ENCODE measurements at places on chromosomes 13 and 19. TPM values are rescaled to one million over a fixed set of nuclear protein-coding genes. Genes with fewer than 3 reads are reported as not detected.

Gene KASH5
- not detected for total RNA-seq

Gene ZNF177
- 3.9 TPM for total RNA-seq

Gene NMRK2
- total RNA-seq = 32.9 TPM

Gene FUT6
- 0.42 TPM for total RNA-seq

Gene IZUMO1
- not detected for total RNA-seq

DNA sequence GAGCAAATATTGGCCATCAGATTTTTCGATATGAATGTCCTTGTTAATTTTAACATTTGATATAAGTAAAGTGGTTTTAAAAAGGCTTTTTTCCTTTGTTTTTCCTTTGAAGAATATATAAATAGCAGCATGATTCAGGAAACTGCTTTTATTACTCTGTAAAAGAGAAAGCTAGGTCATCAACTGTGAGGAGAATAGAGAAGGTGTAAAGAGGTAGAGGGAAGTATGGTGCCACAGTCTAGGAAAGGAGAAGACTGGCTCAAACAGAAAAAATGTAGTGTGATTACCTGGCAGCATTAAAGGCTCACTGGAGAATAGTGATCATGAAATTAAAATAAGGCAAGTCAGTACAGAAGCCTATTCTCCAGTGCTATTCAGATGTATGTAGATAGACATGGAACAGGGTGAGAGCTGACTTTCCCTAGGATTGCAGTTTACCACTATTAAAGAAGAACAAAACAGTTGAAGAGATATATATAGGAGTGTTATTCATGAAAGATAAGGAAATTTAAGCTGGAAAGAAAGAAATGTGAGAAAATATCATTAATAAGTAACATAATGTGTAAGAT, 1115.9 kb upstream of the PCDH9 start:
- H3K27me3 ChIP-seq = no peaks in the 10 kb centered on the region
- no peaks in the 10 kb centered on the region for H3K36me3 ChIP-seq
- no peak overlapping the region for H3K4me3 ChIP-seq
- no peak for DNase-seq
- no peak overlapping the region for H3K27ac ChIP-seq

DNA sequence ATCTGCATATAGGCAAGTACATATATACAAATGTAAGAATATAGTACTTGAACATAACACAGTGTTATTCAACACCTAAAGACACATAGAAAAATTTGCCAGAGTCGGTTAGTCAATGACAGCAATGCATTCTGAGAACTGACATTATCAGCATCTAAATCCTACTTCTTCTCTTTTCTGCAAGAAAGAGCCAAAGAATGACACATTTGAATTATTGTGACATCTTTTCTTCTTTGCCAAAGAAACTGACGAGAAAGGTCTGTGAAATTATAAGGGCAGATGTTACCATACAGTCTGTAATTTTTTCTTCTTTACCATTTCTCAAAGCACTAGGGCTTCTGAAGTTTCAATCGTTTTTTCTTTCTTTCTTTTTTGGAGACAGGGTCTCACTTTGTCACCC, 350.9 kb upstream of the NBEA start:
- H3K4me3 ChIP-seq = no peak overlapping the region
- no peaks in the 10 kb centered on the region for H3K4me1 ChIP-seq
- peak; percentile 12 for DNase-seq

GRCh38 chr13:75256922-75257321, 225.0 kb downstream of the TBC1D4 start:
- DNase-seq = no peak
- H3K4me1 ChIP-seq = no peaks in the 10 kb centered on the region
- no peaks in the 10 kb centered on the region for H3K36me3 ChIP-seq
- H3K27ac ChIP-seq = no peak overlapping the region
- no peak overlapping the region for H3K4me3 ChIP-seq
- no peaks in the 10 kb centered on the region for H3K27me3 ChIP-seq

DNA sequence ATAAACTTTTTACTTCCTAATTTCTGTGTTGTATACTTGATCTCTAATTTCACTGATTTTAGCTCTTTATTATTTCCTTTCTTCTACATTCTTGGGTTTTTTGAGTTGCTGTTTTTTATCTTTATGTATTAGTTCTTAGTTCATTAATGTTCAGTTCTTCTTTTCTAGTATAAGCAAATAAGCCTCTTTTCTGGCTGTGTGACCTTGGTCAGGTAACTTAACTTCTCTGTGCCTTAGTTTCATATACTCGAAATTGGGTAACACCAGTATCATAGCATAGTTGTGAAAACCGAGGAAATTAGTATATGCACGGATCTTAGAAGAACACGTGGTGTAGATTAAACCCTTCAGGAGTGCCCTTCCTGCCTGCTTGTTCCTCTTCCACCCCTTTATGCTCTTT, 130.2 kb upstream of the C1QTNF9B start:
- no peaks in the 10 kb centered on the region for H3K4me1 ChIP-seq
- no peak overlapping the region for H3K4me3 ChIP-seq
- no peaks in the 10 kb centered on the region for H3K36me3 ChIP-seq
- H3K27me3 ChIP-seq = no peaks in the 10 kb centered on the region
- no peak for DNase-seq
- no peak overlapping the region for H3K27ac ChIP-seq

DNA sequence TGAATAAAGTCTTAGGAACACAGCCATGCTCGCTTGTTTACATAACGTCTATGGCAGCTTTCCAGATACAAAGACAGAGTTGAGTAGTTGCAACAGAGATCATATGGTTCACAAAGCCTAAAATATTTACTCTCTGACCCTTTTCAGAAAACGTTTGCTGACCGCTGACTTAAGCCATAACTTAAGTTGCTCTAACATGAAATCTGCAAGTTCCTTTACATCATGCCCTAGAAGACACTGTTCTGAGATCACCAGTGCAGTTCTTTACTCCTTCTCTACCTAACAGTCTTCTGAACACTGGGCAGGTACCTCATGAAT, 166.4 kb downstream of the DCLK1 start:
- no peak overlapping the region for H3K27ac ChIP-seq
- H3K27me3 ChIP-seq = no peaks in the 10 kb centered on the region
- H3K4me1 ChIP-seq = no peaks in the 10 kb centered on the region
- H3K36me3 ChIP-seq = no peaks in the 10 kb centered on the region
- peak; percentile 76 for DNase-seq

- H3K27me3 ChIP-seq = no peaks in the 10 kb centered on the region
- peak; percentile 88 for DNase-seq
- H3K27ac ChIP-seq = no peak overlapping the region
- H3K4me3 ChIP-seq = no peak overlapping the region
These were observed 413.9 kb downstream of the COG6 start for GRCh38 chr13:40069173-40070044.

GRCh38 chr13:30739761-30740642, 4.7 kb downstream of the ALOX5AP start:
- peaks cover 24% of the 10 kb centered on the region for H3K4me1 ChIP-seq
- H3K27ac ChIP-seq = no peak overlapping the region
- no peaks in the 10 kb centered on the region for H3K36me3 ChIP-seq
- DNase-seq = peak; percentile 89
- H3K27me3 ChIP-seq = no peaks in the 10 kb centered on the region

DNA sequence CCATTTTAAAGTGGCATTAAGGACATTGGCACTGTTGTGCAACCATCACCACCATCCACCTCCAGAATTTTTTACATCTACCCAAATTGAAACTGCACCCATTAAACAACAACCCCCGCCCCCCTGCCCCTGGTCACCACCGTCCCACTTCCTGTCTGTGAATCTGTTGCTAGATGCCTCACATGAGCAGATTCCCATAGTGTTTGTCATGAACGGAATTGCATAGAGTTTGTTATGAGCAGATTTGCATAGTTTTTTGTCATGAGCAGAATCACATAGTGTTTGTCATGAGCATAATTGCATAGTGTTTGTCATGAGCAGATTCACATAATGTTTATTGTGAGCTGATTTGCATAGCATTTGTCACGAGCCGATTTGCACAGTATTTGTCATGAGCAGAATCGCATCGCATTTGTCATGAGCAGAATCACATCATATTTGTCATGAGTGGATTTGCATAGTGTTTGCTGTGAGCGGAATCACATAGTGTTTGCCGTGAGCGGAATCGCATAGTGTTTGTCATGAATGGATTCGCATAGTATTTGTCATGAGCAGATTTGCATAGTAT, 54.0 kb upstream of the GTF3A start:
- H3K27ac ChIP-seq = no peak overlapping the region
- no peak overlapping the region for H3K4me3 ChIP-seq
- no peaks in the 10 kb centered on the region for H3K36me3 ChIP-seq
- H3K4me1 ChIP-seq = no peaks in the 10 kb centered on the region
- DNase-seq = no peak

- peaks cover 16% of the 10 kb centered on the region for H3K4me1 ChIP-seq
- DNase-seq = no peak
These were observed 90.5 kb downstream of the RNASEH2B start for GRCh38 chr13:51000061-51000460.

GRCh38 chr13:52869050-52869449, 20.6 kb upstream of the PCDH8 start:
- no peak overlapping the region for H3K4me3 ChIP-seq
- H3K27ac ChIP-seq = no peak overlapping the region
- DNase-seq = no peak
- H3K27me3 ChIP-seq = no peaks in the 10 kb centered on the region
- H3K36me3 ChIP-seq = no peaks in the 10 kb centered on the region
- H3K4me1 ChIP-seq = no peaks in the 10 kb centered on the region

DNA sequence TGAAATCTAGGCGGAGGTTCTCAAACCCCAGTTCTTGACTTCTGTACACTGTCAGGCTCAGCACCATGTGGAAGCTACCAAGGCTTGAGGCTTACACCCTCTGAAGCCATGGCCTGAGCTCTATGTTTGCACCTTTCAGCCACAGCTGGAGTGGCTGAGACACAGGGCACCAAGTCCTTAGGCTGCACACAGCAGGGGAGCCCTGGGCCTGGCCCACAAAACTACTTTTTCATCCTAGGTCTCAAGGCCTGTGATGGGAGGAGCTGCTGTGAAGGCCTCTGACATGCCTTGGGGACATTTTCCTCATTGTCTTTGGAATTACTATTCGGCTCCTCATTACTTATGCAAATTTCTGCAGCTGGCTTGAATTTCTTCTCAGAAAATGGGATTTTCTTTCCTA, 503.2 kb upstream of the PCDH20 start:
- DNase-seq = no peak
- no peak overlapping the region for H3K27ac ChIP-seq
- H3K36me3 ChIP-seq = no peaks in the 10 kb centered on the region

DNA sequence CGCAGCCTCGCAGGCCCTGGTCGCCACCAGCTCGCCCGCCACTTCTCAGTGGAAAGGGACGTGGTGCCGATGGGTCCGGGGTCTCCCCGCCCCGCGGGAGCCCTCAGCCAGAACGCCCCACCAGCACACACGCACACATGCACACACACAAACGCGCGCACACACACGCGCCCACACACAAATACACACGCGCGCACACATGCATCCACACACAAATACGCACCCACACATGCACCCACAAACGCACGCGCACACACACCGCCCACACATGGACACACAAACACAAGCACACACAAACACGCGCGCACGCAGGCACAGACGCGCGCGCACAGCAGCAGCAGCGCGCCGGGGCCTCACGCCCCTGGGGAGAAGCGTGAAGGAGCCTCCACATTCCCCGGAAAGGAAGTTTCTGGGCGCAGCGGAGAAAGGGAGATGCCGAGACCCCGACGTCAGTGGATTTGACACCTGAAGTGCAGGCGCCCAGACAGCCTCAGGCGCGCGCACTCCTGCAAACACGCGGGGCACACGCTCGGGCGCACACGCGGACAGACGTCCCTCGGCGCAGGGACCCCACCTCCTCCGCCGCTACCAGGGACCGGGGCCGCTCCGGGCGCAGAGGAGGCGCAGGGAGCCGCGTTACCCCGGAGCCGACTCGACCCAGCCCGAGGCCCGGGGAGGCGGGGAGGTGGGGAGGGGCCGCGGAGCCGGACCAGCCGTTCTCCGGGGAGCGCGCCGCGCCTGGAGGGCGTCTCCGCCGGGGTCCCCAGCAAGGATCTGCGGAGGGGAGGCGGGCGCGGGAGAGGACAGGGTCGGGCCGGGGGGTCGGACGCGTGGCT, 622 bp downstream of the RASA3 start:
- no peaks in the 10 kb centered on the region for H3K27me3 ChIP-seq
- no peaks in the 10 kb centered on the region for H3K36me3 ChIP-seq
- H3K27ac ChIP-seq = peak overlapping the region; percentile 63

DNA sequence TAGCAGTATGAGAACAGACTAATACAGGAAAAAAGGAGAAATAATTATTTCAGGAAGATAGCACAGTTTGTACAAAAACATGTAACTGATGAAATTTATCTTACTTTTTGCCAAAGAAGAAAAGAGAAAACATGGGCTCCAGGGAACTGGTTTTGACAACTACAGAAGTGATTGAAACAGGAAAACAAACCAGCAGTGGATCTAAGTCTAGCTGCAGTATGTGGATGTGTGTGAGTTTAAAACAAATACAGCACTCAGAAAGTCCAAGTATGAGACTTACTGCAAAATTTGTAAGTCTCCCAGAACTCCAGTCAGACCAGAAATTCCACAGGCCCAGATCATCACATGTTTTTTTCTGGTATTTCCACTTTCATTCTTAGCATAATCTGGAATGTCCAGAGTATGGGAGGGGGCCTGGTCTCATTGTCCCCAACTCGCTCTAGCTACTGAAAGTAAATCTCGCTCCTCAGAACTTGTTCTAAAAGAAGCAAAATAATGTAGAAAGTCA, 259.5 kb downstream of the NHLRC3 start:
- H3K27ac ChIP-seq = no peak overlapping the region
- no peaks in the 10 kb centered on the region for H3K36me3 ChIP-seq
- no peaks in the 10 kb centered on the region for H3K4me1 ChIP-seq
- H3K4me3 ChIP-seq = no peak overlapping the region
- no peak for DNase-seq

GRCh38 chr19:41940731-41941409, 12.6 kb upstream of the ERFL start:
- no peaks in the 10 kb centered on the region for H3K36me3 ChIP-seq
- H3K27me3 ChIP-seq = peaks cover 49% of the 10 kb centered on the region
- peak overlapping the region; percentile 32 for H3K4me3 ChIP-seq
- H3K27ac ChIP-seq = no peak overlapping the region
- DNase-seq = no peak

- no peaks in the 10 kb centered on the region for H3K27me3 ChIP-seq
- no peaks in the 10 kb centered on the region for H3K4me1 ChIP-seq
- no peak overlapping the region for H3K27ac ChIP-seq
- no peak for DNase-seq
- H3K36me3 ChIP-seq = no peaks in the 10 kb centered on the region
These were observed 158.4 kb upstream of the CSNK1A1L start for GRCh38 chr13:37263871-37264270.

DNA sequence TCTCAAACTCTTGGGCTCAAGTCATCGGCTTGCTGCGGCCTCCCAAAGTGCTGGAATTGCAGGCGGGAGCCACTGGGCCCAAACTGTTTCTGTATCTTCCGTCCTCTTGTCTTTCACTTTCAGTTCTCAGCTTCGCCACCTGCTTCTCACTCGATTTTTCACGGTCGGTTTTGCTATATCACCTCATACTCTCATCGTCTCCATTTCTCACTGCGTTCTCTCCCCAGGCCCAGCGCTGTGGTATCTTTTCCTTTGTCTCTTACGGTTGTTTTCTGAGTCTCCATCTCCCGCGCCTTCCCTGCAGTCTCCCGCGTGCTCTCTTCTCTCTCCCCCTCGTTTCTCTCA, 14.9 kb downstream of the SSC5D start:
- no peaks in the 10 kb centered on the region for H3K4me1 ChIP-seq
- H3K36me3 ChIP-seq = no peaks in the 10 kb centered on the region
- H3K27ac ChIP-seq = no peak overlapping the region
- H3K27me3 ChIP-seq = peaks cover 4% of the 10 kb centered on the region
- H3K4me3 ChIP-seq = no peak overlapping the region

Data from cardiac muscle cell (in vitro differentiated cells and primary cell).